ENCODE measurements at places on chromosomes 7 and 10. TPM values are rescaled to one million over a fixed set of nuclear protein-coding genes. Genes with fewer than 3 reads are reported as not detected.

The CPA2 gene
- total RNA-seq = not detected

DNA sequence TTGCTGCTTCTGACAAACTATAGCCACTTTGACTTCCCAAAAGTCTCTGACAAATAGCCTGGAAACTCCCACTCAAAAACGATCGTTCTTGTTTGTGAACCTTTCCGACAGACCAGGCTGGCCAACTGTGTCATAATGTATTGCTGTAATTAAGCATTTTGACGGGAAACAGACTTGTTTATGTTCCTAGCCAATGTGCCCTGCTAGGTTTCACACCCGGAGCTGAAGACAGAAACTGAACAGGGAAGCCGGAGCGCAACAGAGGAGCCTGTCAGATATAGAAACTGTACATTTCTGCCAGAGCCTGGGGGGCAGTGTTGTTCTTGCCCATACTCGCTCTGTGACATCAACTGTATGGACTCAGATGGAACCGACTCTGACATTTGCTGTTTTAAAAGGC, 55.3 kb upstream of the C7orf33 start:
- DNase-seq = no peak

- DNase-seq = no peak
Measured at GRCh38 chr10:36573246-36573645, 552.2 kb upstream of the ANKRD30A start.

The SPDYE11 gene
- not detected for total RNA-seq

Measured in cerebellum (tissue), 4 donors.